ENCODE measurements at places on chromosomes 6 and 20.

DNA sequence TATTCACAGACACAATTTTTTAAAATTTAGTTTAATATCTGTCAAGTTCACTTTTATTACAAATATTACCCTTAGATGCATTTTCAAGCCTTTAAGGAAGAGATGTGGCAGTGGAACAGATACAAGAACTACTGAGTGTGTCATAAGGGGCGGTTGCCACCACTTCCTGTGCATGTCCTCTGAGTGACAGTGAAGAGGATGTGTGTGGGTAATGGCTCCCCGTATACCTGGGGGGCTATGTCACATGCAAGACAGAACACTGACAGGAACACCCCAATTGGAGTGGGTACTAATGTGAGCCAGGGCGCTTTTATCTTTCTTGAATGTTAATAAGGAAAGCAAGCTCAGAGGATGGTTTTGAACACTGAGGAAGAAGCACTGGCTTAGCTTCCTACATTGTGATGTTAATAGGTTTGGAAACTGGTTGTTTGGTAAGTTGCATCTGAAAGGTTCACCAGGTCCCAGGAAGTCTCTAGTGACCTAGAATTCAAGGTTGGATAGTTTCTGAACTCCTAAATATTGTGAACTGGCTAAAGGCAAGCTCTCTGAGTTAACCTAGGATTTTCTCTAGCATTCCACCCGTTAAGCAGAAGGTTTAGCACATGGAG, 83.4 kb upstream of the ASF1A start:
- no peak for DNase-seq

DNA sequence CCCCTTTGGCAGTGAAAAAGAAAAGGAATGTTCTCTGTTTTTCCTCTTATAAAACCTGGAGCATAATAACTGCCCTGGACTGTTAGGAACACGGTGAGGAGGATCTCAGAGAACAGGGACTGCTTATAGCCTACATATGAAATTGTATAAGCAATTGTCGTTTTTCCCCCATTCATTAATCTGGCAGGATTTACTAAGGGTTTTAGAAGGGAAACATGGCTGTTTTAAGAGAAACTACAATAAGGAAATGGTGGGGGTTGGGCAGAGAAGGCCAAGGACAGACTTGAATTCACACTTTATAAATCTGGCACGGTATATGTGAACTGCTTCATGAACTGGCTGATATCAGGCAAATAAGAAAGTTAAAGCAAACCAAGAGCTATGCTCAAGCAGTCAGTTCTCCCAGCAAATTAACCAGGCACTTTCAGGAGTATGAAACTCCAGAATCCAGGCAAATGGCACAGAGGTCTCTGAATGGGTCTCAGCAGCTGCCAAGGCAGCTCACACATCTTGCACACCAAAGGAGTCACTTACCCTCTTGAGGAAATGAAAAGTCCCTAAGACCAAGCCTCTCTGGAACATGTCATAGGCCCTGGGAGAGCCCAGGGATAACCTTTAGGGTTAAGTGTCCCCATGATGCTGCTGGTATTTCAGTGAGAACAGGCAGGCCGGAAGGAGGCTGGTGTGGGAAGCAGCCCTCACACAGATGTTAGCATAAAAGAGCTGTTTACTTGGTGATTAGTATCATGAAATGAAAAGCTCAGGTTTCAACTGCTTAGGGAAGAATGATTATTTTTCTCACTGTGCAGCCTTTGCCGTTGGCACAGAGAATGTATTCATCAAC, 260.5 kb upstream of the MARCKS start:
- DNase-seq, result peak; percentile 38

DNA sequence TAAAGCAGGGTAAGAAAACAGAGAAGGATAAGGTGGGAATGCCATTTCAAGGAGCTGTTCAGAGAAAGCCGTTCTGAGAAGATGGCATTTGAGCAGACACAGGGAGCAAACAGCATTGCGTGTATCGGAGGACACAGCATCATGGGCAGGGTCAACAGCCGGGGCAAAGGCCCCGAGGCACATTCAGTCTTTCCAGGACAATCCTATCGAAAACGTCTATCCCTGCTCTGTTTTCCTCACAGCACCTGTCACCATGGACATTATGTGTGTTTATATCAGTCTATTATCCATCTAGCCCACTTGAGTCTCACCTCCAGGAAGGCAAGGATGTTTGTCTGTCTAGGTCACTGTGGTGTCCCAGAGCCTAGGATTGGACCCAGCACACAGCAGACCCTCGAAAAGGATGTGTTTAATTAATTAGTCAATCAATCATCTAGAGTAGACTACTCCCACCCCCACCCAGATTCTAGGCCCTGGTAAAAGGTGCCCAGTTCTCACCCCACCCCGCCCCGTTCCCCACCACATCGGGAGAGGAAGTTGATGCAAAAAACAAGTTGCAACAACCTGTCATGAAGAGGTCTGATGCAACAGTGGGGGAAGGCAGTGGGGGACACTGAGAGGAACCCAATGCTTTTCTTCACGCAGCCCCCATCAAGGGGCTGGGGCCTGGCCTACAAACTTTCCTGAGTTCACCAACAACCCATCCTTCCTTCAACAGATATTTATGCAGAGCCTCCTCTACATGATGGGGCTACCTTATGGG, 66.6 kb downstream of the PREX1 start:
- no peak for DNase-seq

- no peak for DNase-seq
Measured at GRCh38 chr20:62241506-62241905, 3.2 kb downstream of the OSBPL2 start.

DNA sequence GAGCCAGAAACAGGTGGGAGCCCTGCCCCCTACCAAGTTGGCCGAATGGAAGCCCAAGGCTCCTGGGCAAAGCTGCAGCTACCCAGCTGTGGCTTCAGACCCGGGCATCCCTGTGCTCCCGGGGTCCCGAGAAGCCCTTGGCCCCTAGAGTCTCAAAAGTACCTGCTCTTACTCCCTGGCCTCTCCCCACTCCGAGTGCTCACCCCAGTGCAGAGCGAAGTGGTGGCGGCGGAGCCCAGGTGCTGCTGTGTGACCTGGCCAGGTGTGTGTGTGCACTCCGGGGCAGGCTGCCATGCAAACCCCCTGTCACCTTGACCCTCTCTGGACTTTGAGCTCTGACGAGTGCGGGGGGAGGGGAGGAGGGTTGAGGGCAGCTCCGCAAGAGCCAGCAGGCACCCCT, 493.8 kb upstream of the MANEA start:
- DNase-seq, result no peak

Data from NCI-H1930 (cell line).